Fibroblast of mammary gland (primary cell): ENCODE measurements at places on chromosomes 2 and 18.
A peak's percentile ranks its signal among the peaks of the same experiment; 100 is the strongest.

- DNase-seq: no peak
Measured at GRCh38 chr2:210363261-210363660, 48.3 kb upstream of the MYL1 start.

GRCh38 chr2:152500772-152501171 is 165.8 kb downstream of the FMNL2 start:
- DNase-seq: no peak

GRCh38 chr2:158507141-158507540 is 50.4 kb downstream of the PKP4 start:
- DNase-seq: no peak

GRCh38 chr2:178825183-178825582 is 18.0 kb upstream of the TTN start:
- peak; percentile 80 for DNase-seq

DNA sequence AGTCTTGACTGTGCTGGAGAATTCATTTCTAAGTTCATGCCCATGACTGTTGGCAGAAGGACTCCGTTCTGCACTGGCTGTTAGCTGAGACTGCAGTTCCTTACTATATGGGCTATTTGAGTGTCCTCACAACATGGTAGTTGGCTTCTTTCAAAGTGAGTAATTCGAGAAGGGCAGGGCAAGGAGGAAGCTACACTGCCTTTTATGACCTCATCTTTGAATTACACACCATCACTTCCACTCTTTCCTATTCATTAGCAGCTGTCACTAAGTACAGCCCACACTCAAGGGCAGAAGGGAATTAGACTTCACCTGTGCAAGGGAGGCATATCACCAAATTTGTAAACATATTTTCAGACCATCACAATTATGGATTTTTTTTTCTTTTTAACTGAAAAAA is 55.9 kb upstream of the EPAS1 start:
- peak; percentile 54 for DNase-seq

DNA sequence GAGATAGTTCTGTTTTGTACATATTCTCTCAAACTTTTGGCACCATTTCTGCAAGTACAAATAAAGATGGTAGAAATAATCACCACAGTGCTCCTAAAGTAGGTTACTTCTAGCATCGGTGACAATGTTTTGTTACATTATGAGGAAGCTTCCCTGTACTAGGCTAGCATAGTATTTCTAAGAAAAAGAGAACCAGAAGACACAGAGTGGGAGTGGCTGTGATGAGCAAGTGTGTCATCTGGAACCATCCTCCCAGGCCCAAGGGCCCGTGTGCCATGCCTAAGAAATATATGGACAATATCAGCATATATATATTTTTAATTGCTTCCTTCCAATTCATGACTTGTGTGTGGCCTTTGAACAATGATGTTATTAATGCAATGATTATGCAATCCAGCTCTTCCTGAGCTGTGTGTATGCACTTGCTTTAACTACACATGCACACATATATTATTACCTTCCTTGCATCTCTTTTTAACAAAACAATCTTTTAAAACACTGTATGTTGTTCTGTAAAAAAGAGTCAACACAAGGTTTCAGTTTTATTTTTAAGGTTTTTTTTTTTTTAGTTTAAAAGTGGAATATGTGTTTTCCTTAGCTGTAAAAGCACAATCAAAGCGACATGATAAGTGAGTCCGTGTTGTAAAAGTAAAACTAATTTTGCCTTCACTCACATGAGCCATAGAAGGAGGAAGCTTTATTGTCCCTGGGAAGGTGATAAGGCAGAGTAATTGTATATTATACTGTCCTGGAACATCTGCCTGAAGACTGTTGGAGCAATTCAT is 303.9 kb downstream of the ZNF407 start:
- DNase-seq: no peak

- DNase-seq: no peak
Measured at GRCh38 chr2:224944707-224945547, 97.3 kb downstream of the DOCK10 start.

GRCh38 chr18:63267975-63268721 is 51.4 kb downstream of the BCL2 start:
- DNase-seq: peak; percentile 28
